ENCODE measurements at places on chromosomes 6 and 20.
A peak's percentile ranks its signal among the peaks of the same experiment; 100 is the strongest.

DNA sequence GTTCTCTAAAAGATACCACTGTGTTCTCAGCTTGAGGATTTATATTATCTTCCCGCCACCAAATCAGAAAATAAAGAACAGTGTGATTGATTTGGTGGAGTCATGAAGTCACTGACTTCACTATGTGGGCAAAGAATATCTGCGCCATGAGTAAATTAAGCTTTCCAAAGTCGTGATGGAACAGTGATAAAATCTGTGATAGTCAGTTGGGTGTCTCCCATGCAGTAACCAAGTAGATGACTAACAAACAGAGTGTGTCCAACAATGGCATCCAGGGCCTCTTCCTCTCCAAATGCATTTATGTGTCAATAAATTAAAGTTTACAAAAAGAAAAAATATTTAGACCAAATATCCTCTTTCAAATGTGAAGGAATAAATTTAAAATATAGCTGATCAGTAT is 87.0 kb upstream of the DST start:
- no peak for DNase-seq

DNA sequence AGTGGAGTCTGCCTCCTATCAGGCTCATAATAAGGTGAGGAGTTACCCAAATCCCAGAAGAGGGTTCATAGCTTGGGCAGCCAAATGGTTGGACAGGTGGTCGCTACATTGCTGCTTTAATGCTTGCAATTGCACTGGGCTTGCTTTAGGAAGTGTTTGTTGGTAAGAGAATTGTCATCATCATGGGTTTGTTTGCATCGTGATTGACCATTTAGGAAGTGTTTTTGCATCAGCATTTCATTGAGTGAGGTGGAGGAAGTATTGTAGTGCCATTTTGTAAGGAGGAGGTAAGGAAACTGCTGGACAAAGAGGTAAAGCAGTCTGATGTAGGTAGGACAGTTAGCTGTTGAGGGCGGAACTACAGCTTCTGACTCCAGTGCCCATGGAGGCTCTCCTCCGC is 101.5 kb downstream of the ARID1B start:
- DNase-seq: no peak

DNA sequence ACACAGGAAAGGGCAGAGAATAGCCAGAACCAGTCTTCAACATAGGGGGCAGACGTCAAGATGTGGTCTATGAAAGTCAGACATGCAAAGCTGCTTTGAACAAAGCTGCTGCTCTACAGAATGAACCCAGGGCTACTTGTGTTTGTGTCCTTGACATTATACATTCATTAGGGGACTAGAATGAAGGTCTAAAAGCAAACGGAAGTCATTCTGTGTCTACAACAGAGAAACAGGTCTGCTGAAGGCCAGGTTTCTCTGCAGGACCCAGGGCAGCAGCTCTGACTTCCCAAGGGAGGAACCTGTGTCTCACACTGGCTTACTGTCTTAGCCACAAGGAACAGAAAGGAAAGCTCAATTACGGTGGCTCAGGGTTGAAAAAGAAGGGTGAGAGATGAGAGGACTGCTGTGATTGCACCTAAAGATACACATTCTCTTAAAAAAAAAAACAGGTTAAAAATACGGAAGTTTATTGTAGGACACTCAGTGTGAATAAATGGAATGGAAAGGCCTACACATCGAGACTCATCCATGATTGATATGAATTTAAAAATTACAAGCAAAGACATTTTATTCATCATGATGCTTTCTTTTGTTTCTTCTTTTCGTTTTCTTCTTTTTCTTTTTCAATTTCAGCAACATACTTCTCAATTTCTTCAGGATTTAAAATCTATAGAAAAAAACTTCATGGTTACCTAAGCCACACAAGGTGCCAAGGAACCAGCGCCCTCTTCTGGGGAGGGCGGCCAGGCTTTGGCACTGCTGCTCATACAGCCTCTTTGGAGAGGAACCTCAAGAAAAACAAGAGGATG is 6.7 kb downstream of the PSMA7 start:
- peak; percentile 80 for DNase-seq

DNA sequence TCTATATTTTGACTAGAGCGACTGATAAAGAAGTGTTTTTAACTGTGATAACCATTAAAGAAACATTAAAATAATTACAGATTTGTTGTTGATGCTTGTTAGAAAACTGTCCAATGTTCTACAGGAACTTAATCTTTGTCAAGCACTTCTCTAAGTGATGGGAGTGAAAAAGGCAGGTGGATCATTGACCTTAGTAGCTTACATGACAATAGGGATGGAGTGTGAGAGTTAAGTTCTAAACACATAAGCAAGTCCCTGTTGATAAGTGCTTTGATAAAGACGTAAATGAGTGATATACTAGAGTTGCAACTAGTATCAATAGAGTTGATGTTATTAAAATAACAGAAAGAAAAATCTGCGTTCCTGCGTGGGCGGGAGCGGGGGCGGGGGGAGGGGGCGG is 931.5 kb upstream of the EPHA7 start:
- DNase-seq: no peak

DNA sequence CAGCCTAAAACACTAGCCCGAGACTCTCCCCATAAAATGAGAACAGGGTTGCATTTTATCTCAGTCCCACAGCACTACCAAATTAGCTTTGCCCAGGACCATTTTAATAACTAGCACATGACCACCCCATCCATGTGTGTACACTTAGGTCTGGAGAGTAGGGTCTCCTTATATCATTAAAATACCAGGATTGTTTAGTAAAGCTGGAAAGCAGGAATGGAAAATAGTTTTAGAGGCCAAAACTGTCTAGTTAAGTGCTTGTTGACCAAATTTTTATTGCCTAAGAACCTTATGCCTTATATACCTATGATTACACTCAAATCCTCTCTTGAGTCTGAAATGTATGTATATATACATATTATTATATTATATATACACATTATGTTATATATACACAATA is 608.4 kb downstream of the HDGFL1 start:
- no peak for DNase-seq

- no peak for DNase-seq
Measured at GRCh38 chr20:33541797-33542196, 51.9 kb downstream of the CBFA2T2 start.

DNA sequence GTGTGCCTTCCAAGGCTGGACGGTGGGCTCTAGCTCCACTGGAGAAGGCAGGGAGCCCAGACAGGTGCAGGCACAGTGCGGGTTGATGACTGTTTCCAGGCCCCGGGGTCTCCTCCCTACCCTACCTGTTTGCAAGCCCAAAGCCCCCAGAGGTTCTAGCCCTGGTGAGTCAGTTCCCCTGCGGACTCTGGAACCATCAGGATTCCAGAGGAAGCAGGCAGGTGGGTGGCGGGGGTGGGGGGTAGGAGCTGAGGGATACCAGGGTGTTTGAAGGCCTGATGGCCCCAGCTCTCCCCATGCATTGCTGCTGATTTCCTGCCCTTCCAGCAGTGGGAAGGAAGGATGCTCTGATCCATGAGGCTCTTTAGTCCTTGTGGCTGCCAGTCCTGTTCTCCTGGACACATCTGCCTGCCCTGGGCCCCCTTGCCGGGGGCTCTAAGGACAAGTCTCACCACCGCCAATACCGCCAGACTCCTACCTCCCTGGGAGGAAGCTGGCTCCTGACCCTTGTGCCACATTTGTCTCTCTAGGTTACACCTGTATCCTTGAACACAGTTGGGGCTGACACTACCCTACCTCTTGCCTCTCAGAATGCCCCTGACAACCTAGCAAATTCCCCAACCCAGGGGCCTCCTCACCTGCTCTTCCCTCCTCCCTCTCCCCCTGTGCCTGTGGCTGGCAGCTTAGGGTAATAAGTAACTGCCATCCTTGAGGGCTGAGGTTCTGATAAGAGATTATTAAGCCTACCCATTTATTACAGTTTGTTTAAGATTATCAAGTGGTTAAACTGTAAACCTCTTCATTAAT is 21.7 kb downstream of the KCNK5 start:
- DNase-seq: no peak

- no peak for DNase-seq
Measured at GRCh38 chr20:24588725-24589340, 119.4 kb downstream of the SYNDIG1 start.

GRCh38 chr6:39347906-39348585 is 25.5 kb upstream of the KCNK16 start:
- DNase-seq: peak; percentile 48

GRCh38 chr20:57323034-57323433 is 6.6 kb upstream of the SPO11 start:
- no peak for DNase-seq

DNA sequence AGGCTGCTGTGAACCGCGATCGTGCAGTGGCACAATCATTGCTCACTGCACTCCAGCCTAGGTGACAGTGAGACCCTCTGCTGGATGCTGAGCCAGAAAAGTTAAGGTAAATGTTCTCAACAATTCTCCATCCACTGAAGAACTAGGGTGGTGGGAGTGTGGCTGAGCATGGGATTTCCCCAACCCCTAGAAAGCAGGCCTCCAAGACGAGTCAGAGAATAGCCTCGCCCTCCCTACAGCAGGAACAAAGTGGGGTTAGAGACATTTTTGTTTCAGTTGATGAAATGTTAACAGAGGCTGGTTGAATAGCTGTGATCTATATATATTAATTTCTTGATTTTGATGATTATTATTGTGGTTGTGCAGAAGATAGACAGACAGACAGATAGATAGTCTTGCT is 6.1 kb upstream of the ALDH8A1 start:
- DNase-seq: no peak

- no peak for DNase-seq
Measured at GRCh38 chr6:107129370-107129925, 14.1 kb upstream of the BEND3 start.

GRCh38 chr20:9416421-9416820 is 98.0 kb upstream of the LAMP5 start:
- DNase-seq: no peak

- no peak for DNase-seq
Measured at GRCh38 chr6:87881342-87881895, 166.2 kb upstream of the SPACA1 start.

GRCh38 chr20:382291-383115 is 1.9 kb downstream of the TRIB3 start:
- no peak for DNase-seq

GRCh38 chr6:20370393-20370792 is 31.3 kb upstream of the E2F3 start:
- DNase-seq: peak; percentile 23

- DNase-seq: no peak
Measured at GRCh38 chr20:16615199-16615598, 42.0 kb upstream of the KIF16B start.

DNA sequence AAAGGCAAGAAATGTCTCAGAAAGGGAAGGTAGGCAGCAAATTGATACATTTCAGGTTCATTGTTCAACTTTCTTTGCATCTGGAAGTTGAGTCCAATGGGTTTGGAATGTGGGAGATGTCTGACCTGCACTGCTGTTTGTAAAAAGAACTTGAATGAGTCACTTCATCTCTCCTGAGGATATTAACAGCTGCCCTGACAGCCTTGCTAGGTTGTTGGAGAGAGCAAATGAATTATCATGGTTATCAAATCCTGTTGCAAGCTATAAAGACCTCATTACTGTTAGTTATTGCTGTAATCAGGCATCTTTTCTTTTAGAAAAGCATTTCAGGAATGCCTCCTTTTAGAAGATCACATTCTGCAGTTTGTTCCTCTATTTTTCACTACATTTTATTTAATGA is 23.0 kb upstream of the FLRT3 start:
- no peak for DNase-seq

- peak; percentile 11 for DNase-seq
Measured at GRCh38 chr6:105077596-105078385, 102.0 kb downstream of the POPDC3 start.

- no peak for DNase-seq
Measured at GRCh38 chr20:59062081-59062480, 19.5 kb upstream of the PRELID3B start.

DNA sequence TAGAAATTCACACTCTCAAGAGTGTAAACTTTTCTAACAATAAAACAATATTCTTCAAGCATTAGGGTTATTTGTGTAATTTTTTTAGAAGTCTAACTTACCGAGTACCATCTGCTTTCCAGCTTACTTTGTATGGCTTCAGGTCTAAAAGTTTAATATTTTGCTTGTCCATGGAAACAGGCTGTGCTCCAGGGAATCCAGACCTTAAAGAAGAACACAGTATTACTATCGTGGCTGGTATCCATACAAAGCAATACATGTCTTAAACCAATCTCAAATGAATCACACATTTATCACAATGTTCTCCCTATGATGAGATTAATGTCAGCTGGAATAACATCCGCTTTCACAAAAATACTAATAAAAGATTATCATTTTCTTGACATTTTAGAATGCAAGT is 73.0 kb downstream of the RNGTT start:
- no peak for DNase-seq

- DNase-seq: no peak
Measured at GRCh38 chr20:17933121-17933520, 35.5 kb downstream of the SNX5 start.

DNA sequence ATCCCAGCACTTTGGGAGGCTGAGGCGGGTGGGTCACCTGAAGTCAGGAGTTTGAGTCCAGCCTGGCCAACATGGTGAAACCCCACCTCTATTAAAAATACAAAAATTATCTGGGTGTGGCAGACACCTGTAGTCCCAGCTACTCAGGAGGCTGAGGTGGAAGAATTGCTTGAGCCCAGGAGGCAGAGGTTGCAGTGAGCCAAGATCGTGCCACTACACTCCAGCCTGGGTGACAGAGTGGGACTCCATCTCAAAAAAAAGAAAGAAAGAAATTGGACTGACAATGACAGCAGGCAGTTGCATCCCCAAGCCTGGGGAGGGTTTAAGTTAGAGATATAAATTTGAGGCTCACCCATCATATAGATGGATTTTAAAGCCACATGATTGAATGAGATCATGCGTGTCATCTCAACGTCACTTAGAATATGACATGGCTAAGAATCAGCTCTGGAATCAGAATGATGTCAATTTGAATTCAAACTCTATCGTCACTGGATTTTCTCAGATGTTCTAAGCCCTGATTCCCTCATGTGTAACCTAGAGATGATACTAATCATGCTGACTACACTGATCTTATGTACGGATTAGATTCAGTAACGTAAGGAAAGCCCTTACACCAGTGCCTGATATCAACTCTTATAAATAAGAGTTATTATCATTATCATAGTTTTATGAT is 534.0 kb upstream of the JARID2 start:
- no peak for DNase-seq

DNA sequence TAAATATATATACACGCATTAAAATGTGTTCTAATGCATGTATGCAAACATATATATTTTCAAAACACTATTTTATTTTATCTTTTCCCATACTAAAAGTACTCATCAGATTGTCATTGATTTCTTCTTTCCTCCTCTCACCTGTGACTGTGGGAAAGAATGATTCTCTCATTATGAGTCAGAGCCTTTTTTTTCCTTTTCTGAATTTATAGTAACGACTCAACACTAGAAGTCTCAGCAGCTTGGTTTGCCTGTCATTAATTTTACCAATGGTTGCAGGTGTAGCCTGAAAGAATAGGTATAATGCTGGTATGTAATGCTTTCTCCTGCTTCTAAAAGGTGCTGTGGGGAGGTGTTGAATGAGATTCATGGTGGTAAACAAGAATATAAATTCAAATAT is 328.7 kb downstream of the UTRN start:
- no peak for DNase-seq

GRCh38 chr6:98929498-98930060 is 18.2 kb downstream of the FBXL4 start:
- DNase-seq: no peak

- DNase-seq: no peak
Measured at GRCh38 chr6:102389994-102390393, 996.5 kb downstream of the GRIK2 start.

- DNase-seq: no peak
Measured at GRCh38 chr6:116369964-116370759, 585 bp upstream of the DSE start.

GRCh38 chr6:33588894-33589293 is 8.8 kb upstream of the BAK1 start:
- no peak for DNase-seq

All from CD4-positive, alpha-beta T cell treated with Interleukin-17A for 1 hour (primary cell).